ENCODE measurements at places on chromosomes 13 and 19.

GRCh38 chr13:44140888-44141724 lies 232.5 kb upstream of the SERP2 start:
- no peak for DNase-seq

GRCh38 chr19:5624741-5625278 lies 1.9 kb downstream of the SAFB start:
- no peak for DNase-seq

DNA sequence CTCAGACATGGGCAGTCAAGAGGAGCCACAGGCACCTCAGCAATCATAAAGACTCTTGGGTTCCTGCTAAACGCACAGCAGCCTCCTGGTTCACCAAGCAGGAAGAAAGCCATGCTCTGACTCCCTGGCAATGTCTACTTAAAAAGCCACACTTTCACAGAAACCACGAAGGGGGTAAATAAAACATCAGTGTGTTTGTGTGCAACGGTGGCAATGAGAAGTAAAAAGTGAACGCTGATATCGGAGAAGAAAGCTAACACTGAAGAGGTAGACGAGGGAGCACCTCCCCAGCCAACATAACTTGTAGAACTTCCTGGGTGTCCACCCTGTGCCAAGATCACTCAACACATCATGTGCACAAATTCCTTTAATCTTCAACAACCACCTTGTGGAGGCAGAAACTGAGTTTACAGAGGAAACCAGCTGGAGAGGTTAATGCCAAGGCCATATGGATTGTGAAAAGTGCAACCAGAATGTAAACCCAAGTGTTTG lies 30.2 kb downstream of the HSPH1 start:
- no peak for DNase-seq

- DNase-seq, result no peak
Measured at GRCh38 chr13:43116242-43116641, 92.9 kb downstream of the DNAJC15 start.

DNA sequence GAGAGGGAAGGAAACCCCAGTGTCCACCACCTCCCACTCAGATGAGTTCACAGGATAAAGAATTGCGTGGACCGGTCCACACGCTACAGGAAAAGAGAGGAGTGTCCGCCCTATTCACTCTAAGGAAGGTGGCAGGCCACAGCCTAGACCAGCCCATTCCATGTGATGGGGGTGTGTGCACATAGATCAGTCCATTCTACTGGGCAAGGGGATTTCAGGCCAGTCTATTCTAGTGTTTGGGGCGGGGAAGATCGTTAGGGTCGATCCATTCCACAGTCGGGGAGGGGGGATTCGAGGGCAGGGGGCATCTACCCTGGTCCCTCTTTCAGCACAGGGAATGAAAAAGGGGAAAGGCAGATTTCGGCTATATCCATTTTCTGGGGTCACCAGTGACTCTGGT lies 7.8 kb downstream of the FIZ1 start:
- DNase-seq, result no peak

DNA sequence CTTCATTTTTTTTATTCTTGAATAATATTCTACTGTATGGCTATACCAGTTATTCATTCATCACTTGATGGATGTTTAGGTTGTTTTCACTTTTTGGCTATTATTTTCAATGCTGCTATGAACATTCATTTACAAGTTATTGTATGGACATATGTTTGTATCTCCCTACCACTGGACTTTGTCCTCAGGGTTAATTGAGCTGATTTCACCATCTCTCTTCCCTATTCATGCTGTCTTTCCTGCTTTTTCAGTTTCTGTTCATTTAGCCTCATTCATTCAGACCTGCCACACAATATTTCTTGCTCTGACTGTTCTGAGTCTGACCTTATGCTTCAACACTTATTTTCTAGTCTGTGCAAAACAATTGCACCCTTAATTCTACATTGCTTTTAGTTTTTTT lies 12.3 kb upstream of the C1QTNF9B start:
- DNase-seq, result no peak

DNA sequence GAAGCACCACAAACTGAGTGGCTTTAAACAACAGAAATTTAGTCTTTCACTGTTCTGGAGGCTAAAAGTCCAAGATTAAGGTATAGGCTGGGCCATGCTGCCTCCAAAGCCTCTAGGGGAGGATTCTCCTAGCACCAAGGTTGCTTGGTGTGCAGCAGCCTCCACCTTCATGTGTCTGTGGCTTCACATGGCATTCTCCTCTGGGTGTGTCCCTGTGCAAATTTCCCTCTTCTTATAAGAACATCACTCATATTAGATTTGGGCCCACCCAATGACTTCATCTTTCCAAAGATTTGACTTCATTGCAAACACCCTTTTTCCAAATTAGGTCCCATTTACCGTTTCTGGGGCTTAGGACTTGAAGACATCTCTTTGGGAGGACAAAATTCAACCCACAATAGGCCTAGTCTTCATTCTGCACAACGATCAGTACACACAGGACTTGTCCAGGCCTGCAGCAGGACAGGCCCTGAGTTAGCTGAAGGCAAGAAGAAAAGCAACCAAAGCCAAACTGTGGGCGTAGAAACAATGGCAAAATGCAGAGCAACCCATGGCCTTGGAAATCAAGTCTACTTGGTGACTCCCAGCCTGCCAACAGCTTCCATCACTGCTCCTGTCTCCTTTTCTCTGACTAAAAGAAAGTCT lies 521.2 kb upstream of the NBEA start:
- no peak for DNase-seq

- no peak for DNase-seq
Measured at GRCh38 chr13:77637588-77637987, 59.9 kb upstream of the SLAIN1 start.

DNA sequence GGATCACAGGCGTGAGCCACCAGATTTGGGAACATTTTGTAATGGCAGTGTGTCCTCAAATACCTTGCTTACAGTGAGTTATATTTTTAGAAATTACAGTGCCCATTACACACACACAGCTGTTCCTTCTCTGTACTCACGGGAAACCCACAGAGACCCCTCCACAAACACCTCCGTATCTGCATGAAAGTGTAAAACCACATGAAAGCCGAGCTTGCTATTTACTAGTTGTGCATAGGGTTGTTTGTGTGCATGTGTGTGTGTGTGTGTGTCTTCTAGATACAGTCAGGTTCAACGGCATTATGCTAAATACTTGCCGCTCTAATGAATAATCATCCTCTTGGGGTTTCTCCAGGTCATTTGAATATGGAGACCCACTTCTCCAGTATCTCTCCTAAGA lies 22.3 kb upstream of the LILRA2 start:
- no peak for DNase-seq

DNA sequence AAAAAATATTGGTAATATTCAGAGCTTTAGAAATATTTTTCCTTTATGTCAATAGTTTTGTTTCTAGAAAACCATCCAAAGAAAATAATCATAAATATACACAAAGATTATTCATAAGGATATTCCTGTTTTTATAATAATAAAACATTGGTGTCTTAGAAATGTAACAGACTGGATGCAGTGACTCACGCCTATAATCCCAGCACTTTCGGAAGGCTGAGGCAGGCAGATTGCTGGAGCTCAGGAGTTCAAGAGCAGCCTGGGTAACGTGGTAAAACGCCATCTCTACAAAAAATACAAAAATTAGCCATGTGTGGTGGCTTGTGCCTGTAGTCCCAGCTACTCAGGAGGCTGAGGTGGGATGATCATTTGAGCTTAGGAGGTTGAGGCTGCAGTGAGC lies 106.8 kb downstream of the DHRS12 start:
- no peak for DNase-seq

GRCh38 chr19:50419022-50419579 lies 363 bp downstream of the SPIB start:
- no peak for DNase-seq

DNA sequence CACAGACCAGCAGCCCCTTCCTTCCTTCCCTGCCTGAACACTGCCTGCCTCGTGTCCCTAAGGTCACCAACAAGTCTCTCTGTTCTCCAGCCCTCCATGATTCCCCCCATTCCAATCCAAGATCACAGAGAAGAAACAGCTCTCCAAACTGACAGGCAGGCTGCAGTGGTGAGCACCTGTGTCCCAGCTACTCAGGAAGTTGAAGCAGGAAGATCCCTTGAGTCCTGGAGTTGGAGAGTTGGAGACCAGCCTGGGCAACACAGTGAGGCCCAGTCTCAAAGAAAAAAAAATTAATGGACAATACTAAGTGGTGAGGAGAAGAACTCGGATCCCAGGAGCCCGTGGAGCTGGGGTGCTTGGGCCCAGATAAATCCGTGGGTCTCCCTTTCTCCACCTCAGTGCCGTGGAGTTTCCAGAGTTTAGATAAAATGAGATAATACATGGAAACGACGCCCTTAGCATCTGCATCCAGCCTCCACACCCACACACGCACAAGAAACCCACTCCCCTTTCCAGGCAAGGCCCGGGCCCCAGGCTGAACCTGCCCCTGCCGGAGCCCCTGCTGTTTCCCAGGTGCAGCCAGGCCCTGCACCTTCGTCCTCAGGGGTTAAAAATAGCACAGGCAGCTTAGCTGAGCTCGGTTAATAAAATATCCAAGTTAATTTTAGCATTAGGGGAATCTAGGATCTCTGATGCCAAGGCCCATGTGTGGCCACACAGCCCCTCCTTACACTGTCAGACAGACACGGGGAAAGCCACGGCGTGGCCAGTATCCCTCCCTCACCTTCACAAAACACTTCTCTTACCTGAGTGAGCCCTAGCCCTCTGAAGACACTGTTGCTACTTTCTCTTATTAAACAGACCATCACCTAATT lies 4.7 kb downstream of the RASA3 start:
- no peak for DNase-seq

GRCh38 chr19:795691-796581 lies 1.3 kb upstream of the PTBP1 start:
- DNase-seq, result no peak

GRCh38 chr19:5632241-5632612 lies 9.3 kb downstream of the SAFB start:
- DNase-seq, result no peak

- no peak for DNase-seq
Measured at GRCh38 chr13:28725046-28725610, 6.4 kb upstream of the SLC46A3 start.

GRCh38 chr19:15144046-15144646 lies 36.9 kb downstream of the SYDE1 start:
- no peak for DNase-seq

GRCh38 chr13:44040818-44041100 lies 161.1 kb downstream of the LACC1 start:
- DNase-seq, result no peak

DNA sequence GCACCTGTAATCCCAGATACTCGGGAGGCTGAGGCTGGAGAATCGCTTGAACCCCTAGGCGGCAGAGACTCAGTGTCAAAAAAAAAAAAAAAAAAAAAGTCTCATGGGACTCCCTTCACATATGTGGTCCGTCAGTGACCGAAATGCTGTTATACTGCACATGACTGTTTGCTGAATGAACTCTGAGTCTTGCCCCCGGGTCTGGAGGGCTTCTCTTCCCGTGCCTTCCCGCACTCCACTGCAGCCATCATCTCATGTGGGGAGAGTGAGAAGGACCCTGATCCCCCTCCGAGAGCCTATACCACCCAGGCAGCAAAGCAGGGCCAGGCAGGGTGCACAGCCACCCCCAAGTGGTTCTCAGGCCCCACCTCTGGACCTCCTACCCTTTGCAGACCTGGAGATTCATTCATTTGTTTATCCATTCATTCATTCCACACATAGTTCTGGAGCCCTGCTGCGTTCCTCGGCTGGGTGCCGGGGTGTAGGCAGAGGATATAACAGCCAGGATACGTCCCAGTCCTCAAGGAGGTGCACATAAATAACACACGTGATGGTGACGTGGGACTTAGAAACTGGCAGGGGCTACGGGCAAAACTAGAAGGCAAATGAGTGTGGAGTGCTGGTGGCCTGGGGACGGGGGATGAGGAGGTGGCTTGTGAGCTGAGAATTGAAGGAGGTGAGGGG lies 14.2 kb downstream of the NDUFA11 start:
- DNase-seq, result no peak

DNA sequence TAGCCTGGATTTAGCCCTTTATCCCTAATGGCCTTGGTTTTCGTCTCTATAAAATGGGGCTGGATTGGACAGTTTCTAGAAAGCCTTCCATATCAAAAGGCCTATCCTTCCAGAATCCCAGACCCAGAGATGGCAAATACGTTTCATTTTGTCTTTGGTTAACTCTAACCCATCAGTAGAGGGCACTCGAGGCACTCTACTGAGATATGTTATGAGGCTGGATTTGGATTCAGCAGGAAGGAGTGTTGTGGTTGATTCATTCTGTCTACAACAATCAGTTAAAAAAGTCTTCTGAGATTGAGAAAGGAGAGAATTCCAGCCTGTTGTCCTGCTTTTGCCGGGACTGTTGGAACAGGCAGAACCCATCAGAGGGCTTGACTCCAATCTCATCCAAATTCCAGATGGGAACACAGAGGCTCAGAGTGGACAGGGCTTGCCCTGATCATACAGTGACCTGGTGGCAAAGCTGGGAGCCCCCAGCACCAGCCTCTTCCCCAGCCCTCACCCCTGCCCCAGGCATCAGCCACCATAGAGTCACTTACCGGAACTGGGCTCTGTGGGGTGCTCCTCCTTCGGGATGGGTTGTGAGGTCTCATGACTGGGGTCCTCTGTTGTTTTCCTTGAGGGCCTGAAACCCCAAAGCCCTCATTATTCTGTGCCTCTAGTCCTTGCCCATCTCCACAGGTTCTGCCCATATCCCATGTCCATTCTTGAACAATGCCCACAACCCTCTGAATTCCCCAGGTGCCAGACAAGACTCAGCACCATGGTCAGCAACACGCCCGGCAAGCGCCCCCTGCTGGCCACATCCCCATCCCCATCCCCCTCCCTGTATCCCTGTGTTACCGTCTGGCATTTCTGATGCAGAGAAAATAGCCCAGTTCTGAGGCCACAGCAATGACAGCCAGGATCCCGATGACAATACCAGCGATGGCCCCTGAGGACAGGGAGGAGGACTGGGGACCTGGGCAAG lies 12.3 kb upstream of the ZNF180 start:
- DNase-seq, result no peak
